ENCODE measurements at places on chromosomes 1 and 21.

DNA sequence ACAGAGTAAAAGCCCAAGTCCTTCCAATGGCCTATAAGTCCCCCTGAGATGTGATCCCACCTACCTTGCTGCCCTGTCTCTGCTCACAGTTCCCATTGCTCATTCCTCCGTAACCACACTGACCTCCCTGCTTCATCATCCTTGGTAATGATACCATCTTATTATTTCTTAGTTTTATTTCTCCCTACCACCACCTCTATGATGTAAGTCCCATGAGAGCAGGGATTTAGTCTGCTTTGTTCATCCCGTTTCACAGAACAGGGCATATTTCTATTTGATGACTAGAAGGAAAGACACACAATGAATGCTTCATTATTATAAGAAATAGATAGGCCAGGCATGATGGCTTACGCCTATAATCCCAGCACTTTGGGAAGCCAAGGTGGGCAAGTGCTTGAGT is 22.5 kb downstream of the NIBAN1 start:
- DNase-seq = no peak

DNA sequence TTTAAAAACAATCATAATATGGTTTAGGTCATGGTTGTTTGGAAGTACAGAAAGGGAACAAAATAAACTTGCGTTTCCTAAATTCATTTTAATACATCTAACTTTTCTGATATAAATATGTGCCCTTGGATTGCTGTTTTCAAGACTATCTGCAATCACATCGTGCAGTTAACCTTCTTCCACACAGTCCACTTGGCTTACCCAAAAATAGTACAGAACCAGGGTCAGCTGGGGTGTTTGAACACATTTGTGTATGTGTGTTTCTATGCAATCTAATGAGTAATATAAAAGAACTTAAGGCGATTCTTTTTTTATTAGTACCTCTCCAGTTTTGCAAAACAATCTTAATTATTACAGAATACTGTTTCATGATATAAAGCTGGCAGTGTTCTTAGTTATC is 19.9 kb downstream of the SAMSN1 start:
- no peak for DNase-seq

- DNase-seq = no peak
Observed at GRCh38 chr1:233664804-233665574, 51.1 kb downstream of the KCNK1 start.

DNA sequence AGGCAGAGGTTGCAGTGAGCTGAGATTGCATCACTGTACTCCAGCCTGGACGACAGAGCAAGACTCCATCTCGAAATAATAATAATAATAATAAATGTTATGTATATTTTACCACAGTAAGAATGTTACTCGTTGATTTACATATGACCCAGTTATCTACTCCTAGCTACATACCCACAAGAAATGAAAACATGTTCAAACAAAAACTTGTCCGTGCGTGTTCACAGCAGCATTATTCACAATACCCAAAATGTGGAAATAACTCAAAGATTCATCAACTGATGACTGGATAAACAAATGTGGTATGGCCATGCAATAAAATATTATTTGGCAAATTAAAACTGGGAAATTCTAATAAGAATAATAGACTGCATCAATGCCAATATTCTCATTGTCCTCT is 31.7 kb upstream of the ENSA start:
- DNase-seq = no peak

GRCh38 chr1:75559136-75559535 is 51.8 kb downstream of the SLC44A5 start:
- no peak for DNase-seq

- DNase-seq = no peak
Observed at GRCh38 chr1:156111355-156111962, 3.1 kb upstream of the LMNA start.
